ENCODE measurements at places on chromosomes 5 and 9. TPM values are rescaled to one million over a fixed set of nuclear protein-coding genes. Genes with fewer than 3 reads are reported as not detected.

- no peak for ATAC-seq
- no peaks in the 10 kb centered on the region for H3K36me3 ChIP-seq
- no peaks in the 10 kb centered on the region for H3K27me3 ChIP-seq
- H3K4me1 ChIP-seq: no peaks in the 10 kb centered on the region
Observed at GRCh38 chr5:148956477-148957385, 106.1 kb downstream of the SH3TC2 start.

DNA sequence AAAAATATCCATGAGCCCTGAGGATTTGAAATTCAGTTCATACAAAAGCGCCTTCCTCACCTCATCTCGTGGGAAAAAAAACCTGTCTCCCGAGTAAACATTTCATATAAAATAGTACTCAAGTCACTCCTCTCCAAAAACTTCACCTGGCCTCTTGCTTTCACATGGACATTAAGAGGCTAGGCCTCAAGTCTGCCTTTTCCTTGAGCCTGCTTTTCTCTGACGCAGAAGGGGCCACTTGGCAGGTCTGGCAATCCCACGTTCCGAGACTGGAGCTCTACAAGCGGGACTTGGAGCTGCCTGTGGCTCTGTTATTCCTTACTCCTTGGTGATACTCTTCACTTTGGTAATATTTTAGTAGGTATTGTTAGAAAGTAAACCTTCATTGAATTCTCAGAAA, 26.9 kb upstream of the CKS2 start:
- no peaks in the 10 kb centered on the region for H3K36me3 ChIP-seq
- no peaks in the 10 kb centered on the region for H3K27me3 ChIP-seq
- H3K4me1 ChIP-seq: no peaks in the 10 kb centered on the region
- no peak overlapping the region for H3K4me3 ChIP-seq
- no peak for ATAC-seq

DNA sequence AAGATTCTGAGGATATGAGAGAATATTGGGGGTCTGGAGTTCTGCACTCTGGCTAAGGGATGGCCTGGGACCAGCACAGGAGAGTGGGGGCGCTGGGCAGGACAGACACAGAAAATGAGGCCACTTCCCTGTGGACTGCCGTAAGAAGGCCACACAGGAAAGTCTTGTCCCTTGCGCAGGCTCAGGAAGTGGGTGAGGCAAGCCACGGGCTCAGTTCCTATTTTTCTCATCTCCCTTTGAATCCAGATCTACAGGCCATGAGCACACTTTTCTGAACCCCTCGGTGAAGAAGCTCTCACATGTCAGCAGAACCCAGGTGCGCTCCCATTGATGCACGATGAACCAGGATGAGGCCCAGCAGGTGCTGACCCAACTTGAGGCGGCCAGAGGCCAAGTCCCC, 207.4 kb downstream of the AGTPBP1 start:
- no peak for ATAC-seq
- no peak overlapping the region for H3K4me3 ChIP-seq
- no peaks in the 10 kb centered on the region for H3K27me3 ChIP-seq

DNA sequence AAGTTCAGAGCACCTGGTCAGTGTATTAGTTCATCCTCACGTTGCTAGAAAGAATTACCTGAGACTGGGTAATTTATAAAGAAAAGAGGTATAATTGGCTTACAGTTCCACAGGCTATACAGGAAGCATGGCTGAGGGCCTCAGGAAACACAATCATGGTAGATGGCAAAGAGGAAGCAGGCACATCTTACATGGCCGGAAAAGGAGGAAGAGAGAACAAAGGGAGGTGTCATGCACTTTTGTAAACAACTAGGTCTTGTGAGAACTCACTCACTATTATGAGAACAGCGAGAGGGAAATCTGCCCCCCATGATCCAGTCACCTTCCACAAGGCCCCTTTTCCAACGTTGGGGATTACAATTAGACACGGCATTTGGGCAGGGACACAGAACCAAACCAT, 28.8 kb upstream of the CAVIN4 start:
- no peaks in the 10 kb centered on the region for H3K27me3 ChIP-seq
- no peak for ATAC-seq
- H3K36me3 ChIP-seq: no peaks in the 10 kb centered on the region
- H3K4me3 ChIP-seq: no peak overlapping the region
- H3K27ac ChIP-seq: no peak overlapping the region

DNA sequence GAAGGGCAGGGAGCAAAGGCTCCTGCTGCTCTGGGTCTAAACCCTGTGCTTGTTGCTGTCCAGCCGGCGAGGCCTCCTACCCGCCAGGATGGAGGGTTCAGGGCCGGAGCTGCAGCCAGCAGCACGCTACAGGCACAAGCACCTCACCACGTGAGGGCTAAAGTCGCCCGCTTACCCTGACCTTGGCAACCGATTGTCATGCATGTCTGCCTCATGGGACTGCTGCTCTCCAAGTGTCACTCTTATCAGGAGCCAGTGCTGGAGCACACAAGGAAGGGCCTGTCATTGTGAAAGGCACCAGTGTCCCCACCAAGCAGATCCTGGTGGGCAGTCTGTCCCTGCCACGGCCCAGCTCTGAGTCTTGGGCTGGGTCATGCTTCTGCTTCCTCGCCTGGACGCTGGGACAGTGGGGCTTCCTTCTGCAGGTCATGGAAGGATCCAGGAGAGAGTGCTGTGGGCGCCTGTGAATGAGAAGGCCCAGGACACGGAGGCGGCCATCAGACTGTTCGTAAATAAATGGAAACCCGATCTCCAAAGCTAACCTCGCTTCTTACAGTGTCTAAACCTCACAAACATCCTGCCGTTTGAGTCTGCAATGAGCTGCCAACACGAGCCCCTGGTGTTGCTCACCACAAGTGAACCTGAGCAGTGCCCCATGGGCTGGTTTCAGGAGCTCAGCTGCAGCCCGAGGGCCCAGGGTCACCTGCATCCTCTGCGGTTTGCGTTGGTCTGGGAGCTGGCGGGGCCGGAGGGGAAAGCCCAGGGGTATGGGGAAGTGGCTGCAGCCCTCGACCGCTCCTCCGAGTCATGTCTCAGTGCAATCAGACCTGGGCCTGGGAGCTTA, 58.2 kb upstream of the RXRA start:
- no peak overlapping the region for H3K27ac ChIP-seq
- H3K27me3 ChIP-seq: peaks cover 21% of the 10 kb centered on the region
- H3K4me3 ChIP-seq: no peak overlapping the region
- H3K4me1 ChIP-seq: no peaks in the 10 kb centered on the region

- H3K4me1 ChIP-seq: no peaks in the 10 kb centered on the region
- no peak overlapping the region for H3K27ac ChIP-seq
- H3K36me3 ChIP-seq: no peaks in the 10 kb centered on the region
- no peaks in the 10 kb centered on the region for H3K27me3 ChIP-seq
Observed at GRCh38 chr5:5318426-5319190, 103.9 kb upstream of the ICE1 start.

DNA sequence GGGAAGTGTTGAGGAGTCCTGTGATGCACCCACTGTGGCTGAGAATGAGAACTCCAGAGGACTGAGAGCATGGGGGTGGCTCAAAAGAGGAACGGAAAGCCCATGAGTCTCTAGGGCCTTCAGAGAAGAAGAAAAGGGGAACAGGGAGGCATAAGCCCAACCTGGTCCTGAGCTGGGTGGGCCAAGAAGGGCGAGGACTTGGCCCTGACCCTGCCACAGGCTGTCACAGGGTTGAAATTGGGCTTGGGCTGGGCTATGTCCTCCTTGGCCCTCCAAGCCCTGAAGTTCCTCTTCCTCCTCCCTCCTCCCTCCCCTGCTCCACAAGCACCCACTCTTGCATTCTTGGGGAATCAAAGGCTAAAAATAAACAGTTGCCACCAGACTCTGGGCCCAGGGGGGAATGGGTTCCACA, 49.3 kb upstream of the PPARGC1B start:
- ATAC-seq: peak; percentile 79
- H3K27me3 ChIP-seq: no peaks in the 10 kb centered on the region
- H3K4me3 ChIP-seq: no peak overlapping the region

Gene ARSK
- total RNA-seq: 8.0 TPM
